Neural progenitor cell (in vitro differentiated cells): ENCODE measurements at places on chromosomes 2 and 18.

DNA sequence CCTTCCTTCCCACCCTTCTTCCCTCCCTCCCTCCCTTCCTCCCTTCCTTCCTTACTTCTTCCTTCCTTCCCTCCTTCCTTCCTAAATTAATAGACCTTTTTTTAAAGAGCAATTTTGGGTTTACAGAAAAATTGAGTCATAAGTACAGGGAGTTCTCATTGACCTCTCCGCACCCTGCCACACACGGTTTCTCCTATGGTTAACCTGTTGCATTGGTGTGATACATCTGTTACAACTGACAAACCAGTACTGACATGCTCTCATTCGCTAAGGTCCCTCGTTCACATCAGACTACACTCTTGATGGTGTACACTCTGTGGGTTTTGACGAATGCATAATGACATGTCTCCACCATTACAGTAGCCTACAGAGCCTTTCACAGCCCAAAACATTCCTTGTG, 11.6 kb upstream of the SDC1 start:
- H3K27me3 ChIP-seq = no peaks in the 10 kb centered on the region
- no peak overlapping the region for H3K27ac ChIP-seq
- DNase-seq = no peak
- H3K36me3 ChIP-seq = no peaks in the 10 kb centered on the region
- H3K4me3 ChIP-seq = no peak overlapping the region

DNA sequence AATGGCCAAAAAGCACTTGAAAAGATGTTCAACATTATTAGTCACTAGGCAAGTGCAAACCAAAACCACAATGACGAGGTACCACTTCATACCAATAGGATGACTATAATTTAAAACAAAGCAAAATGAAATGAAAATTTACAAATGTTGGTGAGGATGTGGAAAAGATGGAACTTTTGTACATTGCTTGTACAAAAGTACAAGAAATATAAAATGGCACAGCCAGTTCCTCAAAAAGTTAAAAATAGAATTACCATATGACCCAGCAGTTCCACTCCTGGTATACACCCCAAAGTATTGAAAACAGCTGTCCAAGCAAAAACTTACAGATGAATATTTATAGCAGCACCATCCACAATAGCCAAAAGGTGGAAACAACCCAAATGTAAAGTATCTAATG, 107.8 kb upstream of the XPO1 start:
- no peak overlapping the region for H3K4me3 ChIP-seq
- no peak overlapping the region for H3K27ac ChIP-seq
- H3K36me3 ChIP-seq = no peaks in the 10 kb centered on the region
- no peak for DNase-seq
- no peaks in the 10 kb centered on the region for H3K27me3 ChIP-seq
- H3K4me1 ChIP-seq = no peaks in the 10 kb centered on the region

GRCh38 chr2:227163485-227163997, 464 bp downstream of the COL4A4 start:
- peaks cover 77% of the 10 kb centered on the region for H3K27me3 ChIP-seq
- no peaks in the 10 kb centered on the region for H3K36me3 ChIP-seq
- DNase-seq = peak; percentile 19
- no peak overlapping the region for H3K27ac ChIP-seq
- H3K4me3 ChIP-seq = peak overlapping the region; percentile 71

- H3K27me3 ChIP-seq = no peaks in the 10 kb centered on the region
- no peaks in the 10 kb centered on the region for H3K4me1 ChIP-seq
- DNase-seq = no peak
- H3K4me3 ChIP-seq = no peak overlapping the region
- H3K27ac ChIP-seq = no peak overlapping the region
- no peaks in the 10 kb centered on the region for H3K36me3 ChIP-seq
These were observed 23.9 kb upstream of the RIT2 start for GRCh38 chr18:43139288-43139946.

DNA sequence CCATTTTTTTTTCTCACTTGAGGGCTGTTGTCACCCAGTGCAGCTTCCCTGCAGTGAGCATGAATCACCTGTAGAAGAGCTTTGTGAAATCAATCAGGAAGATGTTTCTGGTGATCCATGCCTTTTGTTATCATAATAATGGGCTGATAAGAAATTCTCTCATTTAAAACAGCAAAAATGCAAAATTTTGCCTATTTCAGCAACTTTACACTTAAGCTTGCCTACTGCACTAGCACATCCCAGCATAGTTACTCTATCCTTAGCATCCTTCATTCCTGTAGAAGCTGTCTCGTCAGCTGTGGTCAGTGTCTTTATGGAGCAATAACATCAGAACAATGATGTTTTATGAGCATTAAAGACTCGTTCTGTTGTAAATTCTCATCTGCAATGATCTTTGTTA, 178.6 kb upstream of the ZNF804A start:
- no peak overlapping the region for H3K27ac ChIP-seq
- no peak for DNase-seq
- no peaks in the 10 kb centered on the region for H3K27me3 ChIP-seq
- no peaks in the 10 kb centered on the region for H3K36me3 ChIP-seq

DNA sequence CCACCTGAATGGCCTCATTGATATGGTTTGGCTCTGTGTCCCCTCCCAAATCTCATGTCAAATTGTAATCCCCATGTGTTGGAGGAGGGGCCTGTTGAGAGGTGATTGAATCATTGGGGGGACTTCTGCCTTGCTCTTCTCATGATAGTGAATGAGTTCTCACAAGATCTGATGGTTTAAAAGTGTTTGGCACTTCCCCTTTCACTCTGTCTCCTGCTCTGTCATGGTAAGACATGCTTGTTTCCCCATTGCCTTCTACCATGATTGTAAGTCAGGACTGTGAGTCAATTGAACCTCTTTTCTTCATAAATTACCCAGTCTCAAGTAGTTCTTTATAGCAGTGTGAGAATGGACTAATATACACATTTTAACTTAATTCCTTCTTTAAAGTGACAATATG, 146.8 kb upstream of the KCNJ3 start:
- H3K36me3 ChIP-seq = no peaks in the 10 kb centered on the region
- no peak for DNase-seq
- H3K27ac ChIP-seq = no peak overlapping the region
- H3K4me1 ChIP-seq = no peaks in the 10 kb centered on the region
- H3K27me3 ChIP-seq = no peaks in the 10 kb centered on the region
- no peak overlapping the region for H3K4me3 ChIP-seq

- no peak overlapping the region for H3K4me3 ChIP-seq
- DNase-seq = no peak
- no peaks in the 10 kb centered on the region for H3K4me1 ChIP-seq
- H3K27me3 ChIP-seq = no peaks in the 10 kb centered on the region
- peaks cover 8% of the 10 kb centered on the region for H3K36me3 ChIP-seq
- H3K27ac ChIP-seq = no peak overlapping the region
These were observed 110.6 kb upstream of the IL1R2 start for GRCh38 chr2:101881131-101881530.

DNA sequence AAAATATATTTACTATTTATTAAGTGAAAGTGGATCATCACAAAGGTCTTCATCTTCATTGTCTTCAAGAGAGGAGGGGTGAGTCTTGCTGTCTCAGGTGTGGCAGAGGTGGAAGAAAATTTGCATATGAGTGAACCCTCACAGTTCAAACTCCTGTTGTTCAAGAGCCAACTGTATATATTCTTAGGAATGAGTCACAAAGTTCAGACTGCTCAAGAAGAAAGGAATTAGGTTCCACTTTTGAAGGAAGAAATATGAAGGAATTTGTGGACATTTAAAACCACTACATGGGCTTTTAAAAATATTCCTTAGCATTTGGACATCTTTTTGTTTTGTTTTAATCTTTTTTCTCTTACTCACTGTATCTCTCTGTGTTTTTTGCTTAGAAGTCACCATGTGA, 212.6 kb downstream of the INSIG2 start:
- H3K27ac ChIP-seq = no peak overlapping the region
- H3K27me3 ChIP-seq = no peaks in the 10 kb centered on the region
- H3K4me3 ChIP-seq = no peak overlapping the region
- no peak for DNase-seq

DNA sequence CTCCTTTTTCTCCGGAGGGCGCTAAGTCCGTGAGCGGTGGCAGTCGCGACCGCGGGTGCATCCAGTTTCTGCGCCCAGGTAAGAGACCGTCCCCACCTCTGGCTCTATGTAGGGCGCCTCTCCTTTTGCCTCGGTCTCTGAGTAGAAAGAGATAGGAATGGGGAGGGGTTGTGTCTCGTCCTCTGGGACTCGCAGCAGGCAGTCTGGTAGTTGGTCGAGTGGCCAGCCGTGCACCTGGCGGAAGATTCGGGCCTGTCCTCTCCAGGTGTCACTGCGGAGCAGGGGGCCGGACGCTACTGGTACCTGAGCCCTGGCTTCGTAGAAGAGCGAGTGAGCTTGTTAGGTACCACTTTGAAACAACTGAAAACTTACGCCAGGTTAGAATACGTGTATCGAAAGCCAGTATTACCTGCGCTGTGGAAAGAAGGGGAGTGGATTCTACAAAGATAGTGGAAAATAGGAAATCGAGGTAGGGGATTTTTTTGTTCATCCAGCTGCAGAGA, 403 bp downstream of the MAP2 start:
- H3K27ac ChIP-seq = no peak overlapping the region
- peak overlapping the region; percentile 78 for H3K4me3 ChIP-seq
- H3K27me3 ChIP-seq = no peaks in the 10 kb centered on the region
- peak; percentile 49 for DNase-seq
- H3K4me1 ChIP-seq = peaks cover 17% of the 10 kb centered on the region
- H3K36me3 ChIP-seq = no peaks in the 10 kb centered on the region

- H3K4me1 ChIP-seq = no peaks in the 10 kb centered on the region
- no peak for DNase-seq
- no peak overlapping the region for H3K27ac ChIP-seq
- H3K4me3 ChIP-seq = no peak overlapping the region
- H3K36me3 ChIP-seq = no peaks in the 10 kb centered on the region
These were observed 18.7 kb upstream of the NUP35 start for GRCh38 chr2:183105402-183106134.

GRCh38 chr2:29314816-29315571, 199.8 kb downstream of the CLIP4 start:
- H3K4me1 ChIP-seq = no peaks in the 10 kb centered on the region
- no peaks in the 10 kb centered on the region for H3K27me3 ChIP-seq
- peak; percentile 55 for DNase-seq
- H3K4me3 ChIP-seq = no peak overlapping the region
- no peaks in the 10 kb centered on the region for H3K36me3 ChIP-seq
- H3K27ac ChIP-seq = no peak overlapping the region
